ENCODE measurements at places on chromosomes 3 and 15.

GRCh38 chr3:88117683-88118082 lies 32.1 kb upstream of the C3orf38 start:
- no peak for DNase-seq

DNA sequence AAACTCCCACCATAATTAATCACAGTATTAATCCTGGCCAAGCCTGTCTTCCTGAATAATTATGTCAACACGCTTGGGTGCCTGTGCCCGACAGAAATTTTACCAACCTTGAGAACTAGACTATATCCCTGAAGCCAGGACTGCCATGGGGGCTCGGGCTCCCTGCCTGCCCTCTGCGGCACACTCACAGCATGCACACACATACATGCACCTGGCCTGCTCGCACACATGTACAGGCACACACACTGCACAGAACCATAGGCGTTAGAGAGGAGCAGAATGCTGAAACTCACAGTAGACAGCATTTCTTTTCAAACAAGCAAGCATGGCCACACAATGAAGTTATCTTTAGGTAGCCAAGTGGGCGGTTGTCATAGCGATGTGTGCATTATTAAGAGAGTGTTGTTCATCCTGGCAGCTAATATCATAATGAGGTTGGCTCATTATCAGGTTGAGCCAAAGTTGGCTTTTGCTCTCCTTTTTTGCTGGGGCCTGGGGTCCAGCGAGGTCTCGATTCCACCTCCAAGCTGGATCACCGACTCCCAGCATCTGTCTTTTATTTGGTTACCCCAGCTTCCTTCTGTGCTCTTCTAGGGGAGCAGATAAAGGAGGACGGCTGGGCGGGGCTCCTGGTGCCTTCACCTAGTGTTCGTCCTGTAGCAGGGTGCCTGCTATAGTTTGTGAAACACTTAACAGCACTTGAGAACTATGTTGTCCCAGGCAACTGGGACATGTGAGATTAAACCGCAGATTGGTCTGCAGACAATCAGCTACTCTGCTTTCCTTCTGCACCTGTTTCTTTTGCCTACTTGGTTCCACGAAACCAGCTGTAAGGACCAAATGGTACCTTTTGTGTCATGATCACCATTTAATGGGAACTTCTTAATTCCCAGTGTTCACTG lies 91.4 kb downstream of the ZNF621 start:
- DNase-seq, result no peak

- DNase-seq, result no peak
Measured at GRCh38 chr3:127529346-127530188, 61.0 kb downstream of the TPRA1 start.

- DNase-seq, result no peak
Measured at GRCh38 chr3:168575750-168576149, 480.0 kb upstream of the GOLIM4 start.

- DNase-seq, result no peak
Measured at GRCh38 chr3:129708328-129708861, 101.9 kb upstream of the PLXND1 start.

GRCh38 chr3:52193065-52193464 lies 4.9 kb upstream of the ALAS1 start:
- peak; percentile 60 for DNase-seq

- no peak for DNase-seq
Measured at GRCh38 chr15:74793135-74794028, 11.5 kb downstream of the CSK start.

- no peak for DNase-seq
Measured at GRCh38 chr3:198079771-198080520, 119.9 kb downstream of the LMLN start.

GRCh38 chr15:98123834-98124233 lies 163.3 kb downstream of the ARRDC4 start:
- DNase-seq, result no peak

- DNase-seq, result no peak
Measured at GRCh38 chr3:168275662-168276061, 179.9 kb upstream of the GOLIM4 start.

DNA sequence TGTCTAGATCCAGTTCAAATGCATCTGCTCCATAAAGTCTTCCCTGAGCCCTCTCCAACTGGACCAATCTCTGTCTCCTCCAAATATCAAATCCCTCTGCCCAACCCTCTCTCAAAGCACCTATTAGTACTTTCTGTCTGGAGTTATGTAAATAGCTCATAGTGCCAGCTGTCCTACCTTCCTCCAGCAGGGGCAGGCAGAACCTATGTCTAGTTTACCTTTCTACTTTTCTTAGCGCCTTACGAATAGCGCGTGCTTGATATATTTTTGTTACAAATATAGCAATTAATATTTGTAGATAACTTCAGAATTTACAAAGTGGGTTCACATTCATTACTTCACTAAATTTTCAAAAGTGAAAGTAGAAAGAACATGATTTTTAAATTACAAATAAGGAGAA lies 14.0 kb upstream of the CCDC80 start:
- no peak for DNase-seq

GRCh38 chr3:182116386-182116785 lies 404.7 kb downstream of the SOX2 start:
- DNase-seq, result no peak

GRCh38 chr3:114519415-114519814 lies 225.6 kb downstream of the TIGIT start:
- DNase-seq, result no peak

- DNase-seq, result no peak
Measured at GRCh38 chr3:124837065-124837464, 50.1 kb downstream of the ITGB5 start.

- no peak for DNase-seq
Measured at GRCh38 chr3:113895964-113896363, 51.8 kb upstream of the ZDHHC23 start.

- DNase-seq, result no peak
Measured at GRCh38 chr3:74036102-74036501, 411.4 kb upstream of the PDZRN3 start.

GRCh38 chr3:50003824-50004223 lies 63.9 kb downstream of the RBM6 start:
- DNase-seq, result no peak

GRCh38 chr3:49217688-49218470 lies 46.5 kb downstream of the KLHDC8B start:
- DNase-seq, result peak; percentile 65

GRCh38 chr3:112133626-112134334 lies 732 bp upstream of the GCSAM start:
- no peak for DNase-seq

DNA sequence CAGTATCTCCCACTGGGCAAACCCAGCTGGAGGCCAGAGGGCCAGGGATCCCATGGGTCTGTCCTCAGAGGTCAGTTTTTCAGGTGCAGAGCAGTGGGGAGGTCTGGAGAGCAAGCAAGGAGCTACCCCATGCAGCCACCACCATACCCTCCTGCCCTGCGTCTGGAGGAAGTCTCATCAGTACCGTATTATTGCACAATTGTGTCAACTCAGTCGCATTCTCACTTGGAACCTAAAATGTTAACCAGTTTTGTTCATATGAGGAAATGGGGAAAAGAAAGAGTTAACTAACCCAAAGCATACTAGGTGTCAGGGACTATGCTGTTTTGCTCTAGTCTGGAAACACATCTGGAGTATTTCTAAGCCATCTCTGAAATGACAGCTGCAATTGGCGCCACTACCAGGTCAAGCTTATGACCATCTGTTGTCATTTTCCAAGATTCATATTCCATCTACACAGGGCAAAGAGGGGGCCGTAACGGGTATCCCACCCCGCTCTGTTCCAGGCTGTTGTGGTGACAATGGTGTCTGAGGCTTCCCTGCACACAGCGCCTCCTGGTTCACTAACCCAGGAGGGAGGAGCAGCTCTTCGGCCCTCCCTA lies 16.9 kb upstream of the APBA2 start:
- DNase-seq, result no peak

DNA sequence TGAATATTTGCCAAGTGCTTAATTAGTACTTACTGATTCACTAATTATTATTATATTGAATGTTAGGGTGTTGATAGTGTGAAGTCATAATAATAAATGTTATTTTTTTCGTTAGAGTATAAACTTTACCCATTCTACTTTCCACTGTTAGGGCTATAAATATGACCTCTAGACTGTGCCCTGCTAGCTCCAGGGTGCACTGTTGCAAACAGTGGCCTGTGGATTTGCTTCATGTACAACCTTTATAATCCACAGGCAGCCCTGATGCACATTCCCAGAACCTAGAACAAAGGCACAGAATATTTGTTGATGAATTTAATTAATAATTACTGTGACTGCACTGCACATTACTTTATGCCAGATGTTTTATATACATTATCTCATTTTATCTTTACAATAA lies 28.8 kb upstream of the LEKR1 start:
- DNase-seq, result no peak

DNA sequence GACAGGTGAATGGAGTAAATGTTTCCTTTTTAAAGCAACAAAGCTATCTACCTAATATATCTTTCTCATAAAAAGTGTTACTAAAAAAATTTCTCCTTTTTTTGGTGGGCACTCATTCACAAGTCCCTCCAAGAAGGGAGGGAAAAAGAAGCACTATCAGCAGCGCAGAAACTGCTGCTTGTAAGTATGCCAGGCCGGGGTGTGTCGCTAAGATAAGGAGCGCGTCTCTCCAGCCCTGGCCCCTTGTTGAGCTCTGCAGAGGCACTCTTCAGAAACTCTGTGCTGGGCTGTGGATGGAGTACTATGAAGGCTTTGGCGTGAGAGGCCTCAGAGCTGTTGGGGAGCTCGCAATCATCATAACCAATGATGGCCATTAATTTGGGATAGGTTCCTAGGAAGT lies 49.1 kb downstream of the ZDHHC3 start:
- DNase-seq, result no peak

DNA sequence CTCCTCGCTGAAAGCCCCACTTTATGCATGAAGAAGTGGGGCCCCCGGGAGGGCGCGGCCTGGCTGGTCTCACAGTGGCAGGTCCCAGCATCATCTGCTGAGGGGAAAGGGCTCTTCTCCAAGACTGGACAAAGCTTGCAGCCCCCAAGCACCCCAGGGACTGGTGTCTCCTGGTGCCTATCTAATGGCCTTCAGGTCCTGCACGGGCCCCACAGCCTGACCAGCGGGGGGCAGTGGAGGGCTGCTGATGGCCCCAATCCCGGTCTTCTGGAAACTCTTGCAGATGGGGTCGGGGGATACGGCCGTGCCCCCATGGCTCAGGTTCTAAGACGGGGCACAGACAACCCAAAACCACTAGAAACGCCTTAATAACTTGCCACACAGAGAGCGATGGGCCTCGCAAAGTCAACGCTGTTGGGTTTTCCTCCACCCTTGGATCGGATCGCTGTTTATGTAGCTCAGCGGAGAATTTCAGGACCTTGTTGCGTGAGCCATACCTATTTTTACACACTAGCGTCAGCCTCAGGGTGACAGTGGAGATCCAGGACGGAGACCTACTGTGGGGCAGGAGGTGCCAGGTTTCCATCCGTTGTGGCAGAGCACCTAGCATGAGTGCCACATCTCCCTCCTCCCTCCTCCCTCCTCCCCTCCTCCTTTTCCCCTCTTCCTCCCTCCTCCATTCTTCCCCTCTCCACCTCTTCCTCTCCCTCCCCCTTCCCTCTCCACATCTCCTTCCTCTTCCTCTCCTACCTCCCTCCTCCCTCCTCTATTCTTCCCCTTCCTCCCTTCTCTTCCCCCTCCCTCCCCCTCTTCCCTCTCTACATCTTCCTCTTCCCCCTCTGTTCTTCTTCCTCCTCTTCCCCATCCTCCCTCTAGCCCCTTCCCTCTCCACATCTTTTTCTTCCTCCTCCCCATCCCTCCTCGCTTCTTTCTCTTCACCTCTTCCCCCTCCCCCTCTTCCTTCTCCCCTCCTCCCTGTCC lies 79.3 kb upstream of the ALDH1L1 start:
- peak; percentile 77 for DNase-seq

- no peak for DNase-seq
Measured at GRCh38 chr3:170701696-170702678, 116.1 kb upstream of the SLC7A14 start.

All from ovary (tissue), 10 donors.